RWPE1 (cell line): ENCODE measurements at places on chromosomes 6 and 20.
A peak's percentile ranks its signal among the peaks of the same experiment; 100 is the strongest.

DNA sequence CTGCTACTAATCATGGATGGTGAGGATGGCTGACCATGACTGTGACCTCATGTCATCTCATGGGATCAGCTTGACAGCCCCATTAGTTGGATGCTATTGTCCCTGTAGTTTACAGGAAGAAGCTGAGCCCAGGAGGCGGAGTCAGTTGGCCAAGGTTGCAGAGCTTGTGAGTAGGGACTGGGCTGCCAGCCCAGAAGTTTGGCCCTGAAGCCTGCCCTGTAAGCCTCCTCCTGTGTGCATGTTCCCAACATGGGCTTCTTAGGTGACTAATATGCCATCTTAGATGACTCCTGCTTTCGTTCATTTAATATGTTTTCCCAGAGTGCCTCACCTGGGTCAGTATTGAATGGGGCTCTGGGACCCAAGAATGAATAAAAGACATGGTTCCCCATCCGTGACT lies 6.9 kb downstream of the EDN3 start:
- no peak for DNase-seq

DNA sequence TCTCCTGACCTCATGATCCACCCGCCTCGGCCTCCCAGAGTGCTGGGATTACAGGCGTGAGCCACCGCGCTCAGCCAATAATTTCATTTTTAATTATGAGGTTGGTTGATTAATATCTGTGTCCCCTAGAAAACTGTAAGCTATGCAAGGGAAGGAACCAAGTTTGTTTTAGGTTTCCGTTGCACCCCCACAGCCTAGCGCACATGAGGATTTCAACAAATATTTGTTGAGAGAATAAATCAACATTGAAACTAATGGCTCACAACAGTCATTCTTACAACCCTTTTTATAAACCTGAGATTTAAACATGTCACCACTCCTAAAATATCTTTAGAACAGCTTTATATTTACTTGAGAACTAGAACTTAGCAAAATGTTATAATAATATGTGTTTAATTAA lies 114.0 kb upstream of the CARMIL1 start:
- DNase-seq = no peak

DNA sequence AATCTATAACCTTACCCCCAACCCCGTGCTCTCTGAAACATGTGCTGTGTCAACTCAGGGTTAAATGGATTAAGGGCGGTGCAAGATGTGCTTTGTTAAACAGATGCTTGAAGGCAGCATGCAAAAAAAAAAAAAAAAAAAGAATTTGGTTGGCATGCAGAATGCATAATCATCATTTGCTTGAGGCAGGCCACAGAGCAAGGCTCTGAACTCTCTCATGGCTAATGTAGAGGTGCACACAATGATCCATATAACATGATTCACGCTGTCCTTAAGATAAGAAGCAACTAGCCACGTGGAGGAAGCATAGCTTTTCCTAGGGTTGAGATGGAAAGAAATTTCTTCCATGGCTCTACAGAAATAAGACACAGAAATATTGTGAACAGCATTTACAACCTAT lies 27.6 kb upstream of the RPN2 start:
- no peak for DNase-seq

DNA sequence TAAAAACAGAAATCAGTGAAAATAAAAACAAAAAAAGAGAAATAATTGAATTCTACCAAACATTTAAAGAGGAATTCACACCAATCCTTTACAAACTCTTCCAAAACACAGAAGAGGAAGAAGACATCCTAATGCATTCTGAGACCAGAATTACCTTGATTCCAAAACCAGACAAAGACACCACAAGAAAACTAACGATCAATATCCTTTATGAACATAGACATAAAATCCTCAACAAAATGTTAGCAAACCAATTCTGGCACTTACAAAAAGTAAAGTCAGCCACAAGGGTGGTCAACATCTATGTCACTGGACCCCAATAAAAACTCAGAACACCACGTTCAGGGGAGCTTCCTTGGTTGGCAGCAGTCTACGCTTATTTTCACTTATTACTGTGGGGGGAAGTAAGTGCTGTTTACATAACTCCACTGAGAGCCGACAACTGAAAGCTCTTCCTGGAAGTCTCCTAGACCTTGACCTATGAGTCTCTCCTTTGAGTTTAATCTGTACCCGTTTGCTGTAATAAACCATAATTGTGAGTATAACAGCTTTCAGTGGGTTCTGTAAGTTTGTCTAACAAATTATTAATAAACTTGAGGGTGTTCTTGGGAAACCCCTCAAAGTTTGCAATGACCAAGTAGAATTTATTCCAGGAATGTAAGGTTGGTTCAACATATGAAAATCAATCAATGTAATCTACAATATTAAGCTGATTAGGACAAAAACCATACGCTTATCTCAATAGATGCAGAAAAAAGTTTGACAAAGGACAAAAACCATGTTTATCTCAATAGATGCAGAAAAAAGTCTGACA lies 24.5 kb downstream of the GZF1 start:
- DNase-seq = no peak

DNA sequence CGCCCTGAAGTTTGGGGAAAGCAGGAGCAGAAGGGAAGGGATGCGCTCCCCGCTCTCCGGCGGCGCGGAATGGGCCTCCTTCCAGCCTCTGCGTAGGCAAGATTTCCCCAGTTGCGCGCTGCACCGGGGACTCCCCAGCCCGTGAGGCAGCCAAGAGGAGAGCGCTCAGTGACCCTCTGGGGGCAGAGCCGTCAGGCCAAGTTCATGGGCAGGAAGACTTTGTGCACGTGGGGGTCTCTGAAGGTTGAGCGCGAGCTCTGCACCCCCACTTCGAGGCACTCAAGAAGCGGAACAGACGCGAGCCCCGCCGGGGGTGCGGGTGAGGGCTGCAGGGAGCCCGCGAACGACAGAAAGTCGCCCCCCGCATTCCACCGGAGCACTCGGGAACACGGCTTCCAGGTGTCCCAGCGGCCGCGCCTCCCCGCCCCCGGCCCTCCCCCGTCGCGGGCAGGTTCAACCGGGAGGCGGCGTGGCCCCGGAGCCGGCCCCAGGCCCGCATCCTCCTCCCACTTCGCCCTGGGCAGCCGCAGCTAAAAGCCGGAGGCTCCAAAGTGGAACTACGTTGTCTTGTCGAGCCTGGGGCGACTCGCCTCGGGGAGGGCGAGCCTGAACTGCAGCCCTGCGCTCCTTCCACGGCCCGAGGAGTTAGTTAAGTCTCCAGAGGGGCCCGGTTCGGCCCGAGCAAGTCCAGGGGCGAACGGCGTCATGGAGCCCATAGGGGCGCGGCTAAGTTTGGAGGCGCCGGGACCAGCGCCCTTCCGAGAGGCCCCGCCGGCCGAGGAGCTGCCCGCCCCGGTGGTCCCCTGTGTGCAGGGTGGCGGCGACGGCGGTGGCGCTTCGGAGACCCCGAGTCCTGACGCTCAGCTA lies at the start of gene PPP1R3G:
TSS of gene PPP1R3G (plus strand) at position 561 of the 867 bp plus-strand sequence. CDS start at position 706, 145 bp downstream.
- DNase-seq = no peak

DNA sequence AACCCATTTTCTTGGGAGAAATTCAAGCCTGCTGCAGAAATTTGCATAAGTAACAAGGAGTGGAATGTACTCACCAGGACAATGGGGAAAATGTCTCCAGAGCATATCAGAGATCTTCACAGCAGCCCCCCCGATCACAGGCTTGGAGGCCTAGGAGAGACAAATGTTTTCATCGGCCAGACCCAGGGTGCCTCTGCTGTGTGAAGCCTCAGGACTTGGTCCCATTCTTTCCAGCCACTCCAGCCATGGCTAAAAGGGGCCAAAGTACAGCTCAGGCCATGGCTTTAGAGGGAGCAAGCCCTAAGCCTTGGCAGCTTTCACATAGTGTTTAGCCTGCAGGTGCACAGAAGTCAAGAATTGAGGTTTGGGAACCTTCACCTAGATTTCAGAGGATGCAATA lies 1463.0 kb downstream of the HACE1 start:
- DNase-seq = no peak

DNA sequence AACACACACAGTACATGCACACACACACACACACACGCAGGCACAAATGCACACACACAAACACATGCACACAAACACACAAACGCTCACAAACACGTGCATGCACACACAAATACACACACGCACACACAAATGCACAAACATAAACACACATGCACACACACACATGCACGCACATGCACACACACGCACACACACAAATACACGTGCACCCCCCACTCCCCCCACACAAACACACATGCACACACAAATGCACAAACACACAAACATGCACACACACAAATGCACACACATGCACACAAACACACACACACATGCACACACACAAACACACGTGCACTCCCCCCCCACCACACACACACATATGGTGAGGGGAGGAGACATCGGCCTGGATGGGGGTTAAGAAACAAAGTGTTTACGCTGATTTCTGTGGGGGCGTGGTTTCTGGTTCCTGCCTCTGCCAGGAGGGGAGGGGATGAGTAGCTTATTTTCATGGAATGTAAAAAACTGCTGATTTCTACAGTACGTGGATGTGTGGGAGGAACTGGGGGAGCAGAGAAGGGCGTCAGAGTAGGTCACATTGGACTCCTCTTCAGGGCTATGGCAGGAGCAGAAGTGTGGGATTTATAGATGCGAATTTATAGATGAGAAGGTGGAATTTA lies 607.2 kb downstream of the QKI start:
- DNase-seq = no peak

GRCh38 chr6:89372506-89372901 lies 20.0 kb upstream of the UBE2J1 start:
- DNase-seq = no peak

DNA sequence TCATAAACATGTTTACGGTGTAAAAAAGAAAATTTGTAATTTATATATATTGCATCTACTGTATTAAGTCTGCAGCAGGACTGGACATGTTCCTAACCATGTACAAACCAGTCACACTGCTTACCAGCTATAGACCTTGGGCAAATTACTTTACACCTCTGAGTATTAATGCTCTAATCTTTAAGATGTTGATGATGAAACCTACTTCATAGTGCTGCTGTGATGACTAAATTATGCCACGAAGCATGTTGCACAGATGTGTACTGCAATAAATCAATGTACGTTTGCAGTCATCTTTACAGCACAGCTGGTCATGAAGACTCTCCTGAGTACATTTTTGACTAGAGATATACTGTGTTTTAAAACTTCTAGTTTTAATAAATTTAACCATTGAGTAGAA lies 42.6 kb downstream of the PRKN start:
- DNase-seq = peak; percentile 22

DNA sequence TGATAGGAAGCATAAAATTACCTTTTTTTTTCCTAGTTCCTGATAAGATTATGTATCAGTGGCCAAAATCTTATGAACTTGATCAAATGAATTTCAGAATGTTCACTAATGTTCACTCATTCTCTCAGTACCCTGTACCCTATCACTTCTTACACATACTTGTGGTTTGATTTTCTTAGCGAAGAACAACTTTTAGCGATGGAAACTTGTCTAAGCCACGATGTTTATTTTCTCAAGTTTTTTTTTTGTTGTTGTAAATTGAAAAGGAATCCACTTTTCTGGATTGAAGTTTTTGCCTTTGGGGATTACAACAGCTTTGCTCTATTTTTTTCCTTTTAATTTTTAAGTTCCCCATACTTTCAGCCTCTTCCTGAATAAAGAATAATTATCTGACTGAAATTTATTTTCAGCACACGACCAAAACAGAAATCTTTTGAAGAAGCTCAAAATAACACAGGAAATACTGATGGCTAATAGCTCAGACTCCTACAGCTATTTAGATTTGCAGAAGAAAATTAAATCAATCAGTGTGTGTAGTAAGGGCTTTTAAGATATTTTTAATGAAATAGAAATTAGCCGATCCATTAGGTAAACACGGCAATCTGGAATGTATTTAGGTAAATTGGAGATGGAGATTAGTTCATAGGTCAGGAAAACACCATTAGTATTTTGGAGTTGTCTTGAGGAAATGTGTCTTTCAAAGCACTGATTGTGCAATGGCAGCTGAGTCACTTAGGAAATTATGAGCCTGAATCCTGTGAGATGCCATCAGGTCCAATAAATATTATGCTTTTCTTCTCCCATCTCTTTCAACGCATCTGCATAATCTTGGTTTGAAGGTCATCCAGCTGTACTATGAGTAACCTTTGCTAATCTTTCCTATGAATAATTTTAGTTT lies 217.5 kb downstream of the GJA1 start:
- peak; percentile 38 for DNase-seq

GRCh38 chr6:50990750-50991446 lies 172.2 kb downstream of the TFAP2B start:
- peak; percentile 20 for DNase-seq

- DNase-seq = no peak
Observed at GRCh38 chr6:146574211-146574610, 24.6 kb upstream of the ADGB start.

GRCh38 chr20:54219751-54220426 lies 12.0 kb downstream of the PFDN4 start:
- DNase-seq = peak; percentile 70

DNA sequence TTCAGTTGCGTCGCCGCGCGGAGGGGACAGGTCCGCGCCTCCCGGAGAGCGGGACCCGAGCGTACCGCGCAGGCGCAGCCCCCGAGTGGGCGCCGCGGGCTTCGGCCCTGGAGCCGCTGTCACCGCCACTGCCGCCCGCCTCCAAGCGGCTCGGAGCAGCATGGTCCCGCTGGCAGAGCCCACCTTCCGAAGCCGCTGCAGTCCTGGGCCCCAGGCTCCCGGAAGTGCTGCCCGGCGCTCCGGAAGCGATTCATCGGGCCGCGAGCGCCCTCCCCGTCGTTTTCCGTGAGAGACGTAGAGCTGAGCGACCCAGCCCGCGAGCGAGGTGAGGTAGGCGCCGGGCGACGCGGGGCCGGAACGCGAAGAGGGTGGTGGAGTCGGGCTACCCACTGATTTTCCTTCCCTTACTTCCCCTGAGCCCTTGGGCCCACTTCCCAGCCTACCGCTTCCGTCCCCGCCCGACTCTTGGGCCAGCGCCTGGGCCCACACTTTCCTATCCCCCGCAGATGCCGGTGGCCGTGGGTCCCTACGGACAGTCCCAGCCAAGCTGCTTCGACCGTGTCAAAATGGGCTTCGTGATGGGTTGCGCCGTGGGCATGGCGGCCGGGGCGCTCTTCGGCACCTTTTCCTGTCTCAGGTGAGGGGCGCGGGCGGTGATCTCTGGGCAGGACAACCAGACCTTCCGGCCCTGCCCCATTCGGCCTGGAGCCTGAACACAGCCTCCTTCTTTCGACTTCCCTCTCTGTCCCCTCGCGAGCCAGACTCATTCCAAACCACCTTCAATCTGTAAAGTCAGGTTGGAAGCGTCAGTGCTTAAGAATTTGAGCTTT lies at the start of the genes NFS1 and ROMO1:
TSS of gene NFS1 (minus strand) at position 226 of the 830 bp plus-strand sequence. CDS start at position 162, 64 bp downstream.
TSS of gene ROMO1 (plus strand) at position 279 of the 830 bp plus-strand sequence. CDS start at position 507, 228 bp downstream.
- DNase-seq = peak; percentile 96

- no peak for DNase-seq
Observed at GRCh38 chr20:31559704-31560093, 45.4 kb upstream of the ID1 start.

- DNase-seq = no peak
Observed at GRCh38 chr6:106522562-106523250, 106.6 kb downstream of the RTN4IP1 start.

GRCh38 chr20:64203037-64203777 lies 39.0 kb downstream of the MYT1 start:
- DNase-seq = no peak

- no peak for DNase-seq
Observed at GRCh38 chr20:16553684-16554083, 19.6 kb downstream of the KIF16B start.

DNA sequence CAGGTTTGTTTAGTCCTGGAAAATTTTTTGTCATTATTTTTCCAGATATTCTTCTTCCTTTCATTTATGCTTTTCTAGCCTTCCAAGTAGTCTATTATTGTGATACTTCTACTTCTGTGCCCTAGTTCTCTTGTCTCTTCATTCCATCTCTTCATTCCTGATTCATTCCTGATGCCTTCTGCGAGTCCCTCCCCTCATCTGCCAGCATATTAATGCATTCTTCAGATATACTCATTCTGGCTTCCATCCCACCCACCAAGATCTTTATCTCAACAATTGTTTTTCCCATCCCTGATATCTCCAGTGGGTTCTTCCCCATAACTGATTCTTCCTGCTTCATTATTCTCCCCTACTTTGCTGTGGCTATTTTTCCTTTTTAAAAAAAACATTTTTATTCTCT lies 35.2 kb downstream of the ALDH5A1 start:
- no peak for DNase-seq
